ENCODE measurements at places on chromosomes 1 and 21.

DNA sequence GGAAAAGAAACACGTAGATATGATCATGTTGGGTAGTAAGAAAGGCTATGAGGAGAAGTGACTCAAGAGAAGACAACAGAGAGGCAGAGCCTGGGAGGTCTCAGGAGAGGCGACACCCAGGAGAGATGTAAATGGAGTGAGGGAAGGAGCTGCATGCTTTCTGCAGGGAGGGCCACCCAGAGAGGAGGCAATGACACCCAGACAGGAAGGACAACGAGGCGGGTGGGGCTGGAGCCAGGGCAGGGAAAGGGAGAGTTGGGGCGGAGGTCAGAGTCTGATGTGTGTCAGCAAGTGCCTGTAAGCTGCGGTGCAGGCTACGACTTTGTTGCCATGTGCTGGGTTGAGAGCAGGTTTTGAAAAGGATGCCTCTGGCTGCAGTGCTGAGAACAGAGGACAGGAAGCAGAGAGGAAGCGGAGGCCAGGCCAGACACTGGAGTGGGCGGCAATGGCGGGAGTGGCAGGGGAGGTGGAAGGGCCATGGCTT lies 31.3 kb downstream of the SLC1A7 start:
- no peak for DNase-seq

GRCh38 chr1:63148825-63149645 lies 173.3 kb upstream of the FOXD3 start:
- peak; percentile 63 for DNase-seq

GRCh38 chr21:36708286-36709029 lies 9.5 kb downstream of the SIM2 start:
- no peak for DNase-seq

- no peak for DNase-seq
Measured at GRCh38 chr21:36027347-36027746, 33.0 kb downstream of the SETD4 start.

GRCh38 chr1:192382758-192383157 lies 66.0 kb downstream of the RGS21 start:
- DNase-seq, result no peak

- DNase-seq, result no peak
Measured at GRCh38 chr1:204093781-204094180, 20.9 kb downstream of the SOX13 start.

GRCh38 chr1:171248841-171249240 lies 547 bp downstream of the FMO1 start:
- DNase-seq, result no peak

DNA sequence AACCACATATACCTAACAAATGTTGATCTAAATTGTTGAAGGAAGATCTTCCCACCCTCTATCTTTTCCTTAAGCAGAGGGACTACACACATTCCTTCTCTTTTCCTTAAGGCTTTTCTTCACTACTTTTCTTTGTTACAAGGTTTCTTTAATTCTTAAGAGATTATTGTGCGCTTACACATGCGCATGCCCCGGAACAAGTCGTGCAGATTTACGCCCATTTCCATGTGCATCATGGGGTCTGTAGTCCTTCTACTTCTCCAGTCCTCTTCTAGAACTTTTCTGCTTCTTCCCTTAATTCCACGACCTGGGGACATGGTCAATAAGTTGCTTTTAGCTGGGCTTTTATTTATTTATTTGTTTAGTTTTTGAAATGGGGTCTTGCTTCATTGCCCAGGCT lies 1.7 kb upstream of the CHRNB2 start:
- no peak for DNase-seq

- DNase-seq, result no peak
Measured at GRCh38 chr1:204576422-204576821, 60.2 kb downstream of the MDM4 start.

DNA sequence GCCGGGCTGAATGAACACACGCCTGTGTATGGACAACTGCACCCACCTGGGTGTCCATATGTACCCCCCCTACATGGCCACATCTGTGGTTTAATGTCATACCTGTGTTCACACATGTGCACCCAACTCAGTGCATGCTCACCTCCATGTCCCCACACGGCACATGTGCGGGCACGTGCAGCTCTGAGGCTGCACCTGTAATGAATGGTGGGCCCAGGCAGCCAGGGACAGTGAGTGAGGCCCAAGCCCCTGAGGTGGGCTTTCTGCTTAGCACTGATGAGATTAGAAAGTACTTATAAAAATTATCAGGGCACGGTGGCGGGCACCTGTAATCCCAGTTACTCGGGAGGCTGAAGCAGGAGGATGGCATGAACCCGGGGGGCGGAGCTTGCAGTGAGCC lies 42.5 kb upstream of the CSF3R start:
- DNase-seq, result no peak

Data from GM03348 (cell line).